ENCODE measurements at places on chromosomes 16 and 17.
A peak's percentile ranks its signal among the peaks of the same experiment; 100 is the strongest.

- peak; percentile 55 for DNase-seq
Measured at GRCh38 chr16:16083421-16084156, 134.2 kb downstream of the ABCC1 start.

- DNase-seq = no peak
Measured at GRCh38 chr17:74603037-74603635, 11.1 kb upstream of the CD300LD start.

DNA sequence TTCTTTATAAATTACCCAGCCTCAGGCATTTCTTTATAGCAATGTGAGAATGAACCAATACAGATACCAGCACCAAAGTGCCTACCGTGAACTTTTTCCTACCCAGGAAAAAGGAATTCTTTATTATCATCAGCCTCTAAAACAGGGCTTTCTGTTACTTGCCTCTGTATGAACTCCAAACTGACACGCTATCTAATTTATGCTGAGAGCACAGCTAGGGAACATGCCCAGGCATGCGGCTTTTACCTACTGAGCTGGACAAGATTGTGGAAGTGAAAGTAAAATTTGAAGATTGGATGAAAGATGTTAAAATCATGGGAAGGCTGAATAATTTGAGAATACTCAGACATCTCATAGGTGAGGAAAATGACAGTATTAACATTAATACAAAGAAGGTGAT is 24.4 kb upstream of the ADCY9 start:
- DNase-seq = no peak

DNA sequence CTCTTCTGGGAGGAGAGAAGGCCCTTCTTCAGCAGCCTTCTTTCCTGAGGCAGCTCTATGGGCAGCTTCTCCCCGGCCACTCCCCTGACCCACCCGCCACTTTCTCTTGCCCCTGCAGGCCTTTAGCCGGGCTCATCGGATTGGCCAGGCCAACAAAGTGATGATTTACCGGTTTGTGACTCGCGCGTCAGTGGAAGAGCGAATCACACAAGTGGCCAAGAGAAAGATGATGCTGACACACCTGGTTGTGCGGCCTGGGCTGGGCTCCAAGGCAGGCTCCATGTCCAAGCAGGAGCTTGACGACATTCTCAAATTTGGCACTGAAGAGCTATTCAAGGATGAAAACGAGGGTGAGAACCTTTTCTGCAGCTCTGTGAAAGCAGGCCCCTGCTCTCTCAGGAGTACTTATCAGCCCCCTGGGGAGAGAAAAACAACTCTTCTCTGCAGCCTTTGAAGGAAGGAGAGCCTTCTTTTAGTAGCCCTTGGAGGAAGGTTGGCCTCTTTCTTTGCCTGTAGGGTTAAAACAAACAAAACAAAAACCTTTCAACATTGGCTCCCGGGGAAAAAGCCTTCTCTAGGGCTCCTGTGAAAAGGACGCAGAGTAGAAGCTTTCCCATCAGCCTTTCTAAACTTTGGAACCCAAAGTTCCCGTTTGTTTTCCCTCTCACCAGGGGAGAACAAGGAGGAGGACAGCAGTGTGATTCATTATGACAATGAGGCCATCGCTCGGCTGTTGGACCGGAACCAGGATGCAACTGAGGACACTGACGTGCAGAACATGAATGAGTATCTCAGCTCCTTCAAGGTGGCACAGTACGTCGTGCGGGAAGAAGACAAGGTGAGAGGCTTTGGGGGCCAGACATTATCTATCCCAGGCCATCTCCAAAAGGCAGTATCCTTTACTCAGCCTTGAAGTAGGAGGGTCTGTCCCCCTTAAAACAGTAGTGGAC is 12.7 kb downstream of the RNF227 start:
- no peak for DNase-seq

DNA sequence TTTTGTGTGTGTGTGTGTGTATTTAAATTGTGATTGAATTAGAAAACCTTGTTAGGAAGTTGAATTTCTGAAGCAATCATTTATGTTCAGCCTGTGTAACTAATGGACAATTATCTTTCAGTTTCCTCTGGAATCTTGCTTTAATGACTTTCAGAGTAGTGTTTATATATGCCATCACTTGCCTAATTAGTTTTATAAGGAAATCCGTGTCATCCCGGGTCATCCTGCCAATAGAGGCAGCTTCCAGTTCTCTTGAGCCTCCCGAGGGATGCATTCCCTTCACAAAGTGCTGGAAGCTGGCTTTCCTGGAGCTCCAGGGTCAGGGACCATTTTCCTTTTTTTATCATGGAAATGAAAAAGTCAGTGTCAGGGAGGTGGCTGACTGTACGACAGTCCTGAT is 42.9 kb downstream of the PRKCA start:
- DNase-seq = no peak

DNA sequence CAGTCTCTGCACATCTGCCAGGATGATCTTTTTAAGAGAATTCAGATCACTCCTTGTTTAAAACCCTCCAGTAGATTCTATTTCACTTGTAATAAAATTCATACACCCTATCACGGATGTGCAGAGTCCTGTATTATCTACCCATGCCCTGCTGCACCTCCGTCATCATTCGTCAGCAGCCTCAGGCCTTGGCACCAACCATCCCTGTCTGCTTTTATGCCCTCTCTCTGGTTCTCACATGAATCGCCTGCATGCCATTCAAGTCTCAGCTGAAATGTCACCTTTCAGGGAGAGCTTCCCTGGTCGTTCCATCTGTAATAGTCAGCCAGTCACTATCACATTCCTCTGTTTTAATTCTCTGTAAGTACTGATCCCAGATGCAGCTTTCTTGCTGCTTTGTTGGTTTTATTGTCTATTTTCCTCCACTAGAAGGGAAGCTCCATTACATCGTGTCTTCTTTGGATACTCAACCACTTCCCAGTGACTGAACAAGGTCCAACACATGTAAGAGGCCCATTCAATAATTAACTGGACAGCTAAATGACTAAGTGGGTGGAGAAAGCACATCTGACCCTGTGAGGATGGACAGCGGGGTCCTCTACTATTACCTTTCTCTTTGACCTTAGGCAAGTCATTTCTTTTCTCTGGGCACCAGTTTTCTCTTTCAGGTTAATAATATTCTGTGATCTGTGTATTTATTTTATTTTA is 81.2 kb upstream of the GOT2 start:
- no peak for DNase-seq

DNA sequence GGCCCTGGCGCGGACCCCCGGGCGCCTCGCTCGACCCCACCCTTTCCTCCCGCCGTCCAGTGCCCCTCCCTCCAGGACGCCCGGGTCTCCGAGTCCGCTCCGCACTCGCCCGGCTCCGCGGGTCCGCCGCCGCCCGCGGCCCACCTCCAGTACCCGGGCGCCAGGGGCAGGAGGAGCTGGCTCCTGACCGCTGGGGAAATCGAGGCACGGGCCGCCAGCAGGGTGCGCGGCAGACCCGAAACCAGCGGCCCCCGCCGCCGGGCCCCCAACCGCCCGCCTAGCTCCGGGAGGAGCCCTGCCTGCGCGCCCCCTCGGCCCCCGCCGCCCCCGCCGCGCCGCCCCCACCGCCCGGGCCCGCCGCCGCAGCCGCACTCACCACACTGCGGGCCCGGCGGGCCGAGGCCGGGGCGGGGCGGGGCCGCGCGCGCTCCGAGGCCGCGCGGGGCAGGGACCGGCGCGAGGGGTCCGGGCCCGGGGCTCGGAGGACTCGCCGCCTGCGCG is 333 bp downstream of the MAFG start:
- DNase-seq = no peak

- no peak for DNase-seq
Measured at GRCh38 chr16:57444711-57445110, 2.5 kb downstream of the CIAPIN1 start.

GRCh38 chr16:57148481-57148880 is 37.4 kb downstream of the PSME3IP1 start:
- no peak for DNase-seq

- DNase-seq = no peak
Measured at GRCh38 chr17:78935419-78936323, 10.5 kb upstream of the TIMP2 start.

- DNase-seq = no peak
Measured at GRCh38 chr17:14693382-14693781, 392.5 kb downstream of the HS3ST3B1 start.

GRCh38 chr16:4319454-4320421 is 3.9 kb downstream of the GLIS2 start:
- peak; percentile 72 for DNase-seq

DNA sequence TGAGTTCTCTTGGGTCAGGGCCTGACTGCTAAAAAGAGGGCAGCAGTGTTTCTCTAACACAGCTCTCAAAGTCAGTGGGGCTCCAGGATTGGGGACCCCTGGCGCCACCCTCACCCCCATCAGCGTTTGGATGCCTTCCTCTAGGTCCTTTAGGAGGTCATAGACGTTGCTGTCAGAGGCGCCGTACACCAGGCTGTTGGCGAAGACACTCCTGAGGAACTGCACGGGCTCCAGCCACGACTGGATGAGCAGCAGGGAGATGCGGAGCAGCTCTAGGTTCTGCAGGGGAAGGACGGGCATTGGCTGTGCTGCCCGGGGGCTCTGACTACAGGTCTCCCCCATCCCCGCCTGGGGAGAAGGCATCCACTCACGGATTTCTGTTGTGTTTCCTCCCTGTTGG is 993 bp downstream of the GH1 start:
- DNase-seq = no peak

- no peak for DNase-seq
Measured at GRCh38 chr16:68406458-68407152, 41.7 kb downstream of the SMPD3 start.

- no peak for DNase-seq
Measured at GRCh38 chr17:74532115-74532514, 840 bp upstream of the CD300LB start.

DNA sequence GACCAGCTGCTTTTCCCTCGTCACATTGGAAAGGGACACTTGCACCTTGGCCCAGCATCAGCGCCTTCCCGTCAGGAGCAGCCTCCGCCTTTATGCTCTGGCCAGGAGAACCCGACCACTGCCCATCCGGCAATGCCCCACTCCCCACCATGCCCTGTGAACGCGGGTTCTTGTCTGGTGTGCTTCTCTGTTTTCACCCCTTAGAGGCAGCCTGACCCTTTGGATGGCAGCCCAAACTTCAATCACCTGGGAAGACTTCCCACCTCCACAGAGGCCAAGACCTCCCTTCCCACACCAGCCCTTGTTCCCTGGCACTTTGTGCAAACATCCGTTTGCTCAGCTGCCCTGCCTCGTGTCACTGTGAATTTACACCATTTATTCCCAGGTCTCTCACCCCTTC is 87.0 kb downstream of the DNAH17 start:
- DNase-seq = no peak

GRCh38 chr16:61581417-61582046 is 454.7 kb downstream of the CDH8 start:
- DNase-seq = no peak

DNA sequence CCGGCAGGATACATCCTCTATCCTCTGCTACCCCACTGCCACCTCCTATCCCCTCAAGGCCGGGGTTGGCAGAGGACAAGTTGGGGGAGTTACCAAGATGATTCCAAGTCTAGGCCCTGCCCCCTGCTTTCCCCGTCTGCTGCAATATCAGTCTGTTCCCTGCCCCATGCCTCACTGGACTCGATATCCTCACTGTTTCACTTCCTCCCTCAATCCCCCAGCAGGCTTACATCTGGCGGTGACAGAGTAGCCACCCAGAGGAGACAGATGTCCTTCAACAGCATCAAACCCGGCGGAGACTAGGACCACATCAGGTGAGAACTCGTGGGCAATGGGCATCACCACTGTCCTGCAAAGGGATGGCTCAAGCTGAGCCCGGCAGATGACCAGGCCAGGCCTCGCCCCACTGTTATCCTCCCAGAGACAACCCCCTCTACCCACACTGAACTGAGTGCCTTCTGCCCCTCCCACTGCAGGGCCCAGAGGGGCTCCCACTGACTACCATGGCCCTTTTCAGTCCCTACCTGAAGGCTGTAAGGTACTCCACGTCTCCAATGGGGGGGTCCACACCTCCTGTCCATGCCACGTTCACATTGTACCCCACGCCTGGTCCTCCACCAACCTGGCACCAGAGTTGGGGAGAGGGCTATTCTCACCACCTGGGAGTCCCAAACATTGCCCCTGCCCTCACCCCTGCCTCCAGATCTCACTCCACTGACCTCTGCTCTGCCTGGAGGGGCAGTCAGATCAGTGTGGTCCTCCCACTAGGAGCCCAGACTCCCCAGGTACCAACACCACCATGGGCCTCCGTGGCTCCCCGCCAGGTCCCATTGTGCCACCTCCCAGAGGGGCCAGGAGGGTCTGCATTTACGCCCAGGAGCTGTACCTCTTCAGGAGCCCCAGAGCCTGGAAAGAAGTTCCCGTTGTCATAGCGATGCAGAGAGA is 9.6 kb downstream of the G6PC3 start:
- no peak for DNase-seq

DNA sequence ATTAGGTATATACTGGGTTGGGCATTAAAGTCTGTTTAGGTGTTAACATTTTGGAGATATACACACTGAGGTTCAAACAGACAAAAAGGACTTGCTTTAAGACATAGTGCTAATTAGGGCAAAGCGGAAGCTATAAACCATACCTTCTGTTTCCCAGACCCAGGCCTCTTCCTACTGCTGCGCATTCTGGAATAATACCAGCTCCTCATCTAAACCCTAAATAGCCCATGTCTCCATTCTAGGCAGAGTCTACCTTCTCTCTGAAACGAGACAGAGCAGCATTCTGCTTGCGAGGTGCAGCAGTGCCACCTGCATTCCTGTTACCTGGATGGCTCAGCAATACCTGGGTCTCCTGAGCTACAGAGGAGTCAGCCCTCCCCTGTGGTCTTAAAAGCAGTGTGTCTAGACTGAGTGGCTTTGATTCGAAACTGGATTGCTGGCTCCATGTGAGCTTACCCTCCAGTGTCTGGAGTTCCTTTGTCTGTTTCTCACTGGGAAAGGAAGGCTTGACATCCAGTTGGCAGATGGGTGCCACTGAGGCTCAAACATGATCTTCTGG is 6.4 kb downstream of the YPEL2 start:
- no peak for DNase-seq

- no peak for DNase-seq
Measured at GRCh38 chr17:29582254-29582765, 7.1 kb downstream of the GIT1 start.

GRCh38 chr17:16048811-16049449 is 49.3 kb downstream of the TTC19 start:
- DNase-seq = no peak

DNA sequence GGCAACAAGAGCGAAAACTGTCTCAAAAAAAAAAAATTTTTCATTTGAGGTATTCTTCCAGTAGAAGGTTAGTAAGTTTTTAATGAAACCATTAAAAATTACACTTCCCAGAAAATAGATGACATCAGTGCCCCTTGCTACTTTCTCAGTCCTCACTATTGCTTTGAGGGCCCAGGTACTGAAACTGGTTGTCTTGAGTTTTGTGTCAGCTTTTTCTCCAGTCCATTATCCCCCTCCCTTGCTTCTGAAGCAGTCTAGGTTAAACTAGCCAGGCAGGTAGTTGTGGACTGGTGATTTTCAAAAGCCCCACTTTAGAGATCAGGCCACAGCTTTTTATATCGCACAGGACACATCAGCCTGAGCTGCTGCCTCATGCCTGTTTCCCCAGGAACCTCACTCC is 10.9 kb downstream of the SMCR8 start:
- DNase-seq = no peak

DNA sequence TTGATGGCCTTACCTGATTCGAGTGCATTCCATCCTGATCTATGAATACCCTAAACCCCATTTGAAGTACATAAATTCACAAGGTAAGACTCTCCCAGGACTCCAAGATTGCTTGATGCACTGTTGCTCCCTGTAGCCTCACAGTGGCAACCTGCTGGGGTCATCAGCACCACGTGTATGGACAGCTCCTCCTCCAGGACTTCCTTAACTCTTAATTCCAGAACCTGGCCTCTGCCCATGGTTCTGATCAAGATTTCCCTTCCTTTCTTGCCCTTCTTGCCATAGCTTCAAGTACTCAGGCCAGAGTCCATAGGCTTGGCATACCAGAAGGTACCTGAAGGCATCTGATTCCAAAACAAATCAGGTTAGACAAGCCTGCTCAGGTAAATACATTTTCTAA is 34.0 kb upstream of the NLK start:
- DNase-seq = peak; percentile 24

Measured in activated CD4-positive, alpha-beta T cell treated with anti-CD3 and anti-CD28 coated beads for 36 hours (primary cell).